AML-193 (cell line): ENCODE measurements at places on chromosomes 13 and 19.

- no peak for DNase-seq
Observed at GRCh38 chr19:51702825-51703574, 9.9 kb downstream of the SPACA6 start.

- DNase-seq = no peak
Observed at GRCh38 chr19:38911388-38912001, 491 bp downstream of the CCER2 start.

- no peak for DNase-seq
Observed at GRCh38 chr13:44506719-44507118, 69.4 kb downstream of the TSC22D1 start.

DNA sequence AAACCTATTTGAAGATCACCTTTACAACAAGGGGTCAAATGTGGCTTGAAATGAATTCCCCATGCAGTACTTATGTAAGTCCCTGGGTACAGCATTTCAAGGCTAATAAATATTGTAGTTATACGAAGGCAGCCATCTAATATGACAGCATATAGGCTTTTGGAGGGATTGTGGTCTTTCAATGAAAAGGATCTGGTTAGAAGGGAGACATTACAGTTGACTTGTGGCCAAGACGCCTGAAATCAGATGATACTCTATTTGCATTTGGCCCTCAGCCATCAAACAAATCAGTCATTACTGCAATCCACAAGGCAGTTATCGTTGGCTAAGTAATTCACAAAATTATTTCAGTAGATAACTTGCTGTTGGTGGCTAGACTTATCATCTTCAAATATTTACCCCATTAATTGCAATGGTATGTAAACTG lies 242.7 kb downstream of the DCLK1 start:
- DNase-seq = no peak

DNA sequence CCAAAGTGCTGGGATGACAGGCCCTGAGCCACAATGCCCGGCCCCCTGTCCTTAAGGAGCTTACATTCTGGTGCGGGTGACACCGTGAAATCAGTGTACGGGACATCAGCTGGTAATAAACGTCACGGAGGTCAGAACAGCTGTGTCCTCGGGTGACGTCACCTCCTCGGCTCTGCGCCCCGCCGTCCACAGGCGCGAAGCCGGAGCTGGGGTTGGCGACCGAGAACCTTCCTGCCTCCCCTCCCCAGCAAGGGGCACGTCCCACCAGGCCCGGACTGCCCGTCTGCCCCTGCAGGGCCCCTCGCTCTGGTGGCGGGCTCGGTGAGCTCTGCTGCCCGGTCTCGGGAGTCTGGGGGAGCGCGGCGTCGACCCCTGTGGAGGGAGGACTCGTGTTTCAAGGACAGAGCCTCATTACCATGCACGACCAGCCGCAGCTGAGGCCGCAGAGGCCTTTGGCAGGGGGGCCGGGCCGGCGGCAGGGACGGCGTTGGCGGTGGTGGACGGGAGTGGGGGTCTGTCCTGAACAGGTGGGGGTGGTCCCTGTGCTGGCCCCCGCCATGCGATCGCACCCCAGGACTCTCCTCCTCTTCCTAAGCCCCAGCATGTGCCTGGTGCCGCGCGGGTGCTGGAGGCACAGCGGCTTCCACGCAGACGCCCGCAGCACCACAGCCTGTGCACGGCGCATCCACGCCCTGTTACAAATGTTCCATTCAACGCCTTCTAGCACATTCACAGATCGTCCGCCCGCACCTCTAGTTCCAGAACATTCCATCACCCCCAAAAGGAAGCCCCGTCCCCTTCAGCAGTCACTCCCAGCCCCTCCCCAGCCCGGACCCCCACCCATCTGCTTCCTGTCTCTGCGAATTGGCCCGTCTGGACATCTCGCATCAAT lies 5.4 kb downstream of the LINGO3 start:
- no peak for DNase-seq

GRCh38 chr19:45632468-45633196 lies 6.6 kb downstream of the EML2 start:
- no peak for DNase-seq
